ENCODE measurements at places on chromosomes 11 and 22.

DNA sequence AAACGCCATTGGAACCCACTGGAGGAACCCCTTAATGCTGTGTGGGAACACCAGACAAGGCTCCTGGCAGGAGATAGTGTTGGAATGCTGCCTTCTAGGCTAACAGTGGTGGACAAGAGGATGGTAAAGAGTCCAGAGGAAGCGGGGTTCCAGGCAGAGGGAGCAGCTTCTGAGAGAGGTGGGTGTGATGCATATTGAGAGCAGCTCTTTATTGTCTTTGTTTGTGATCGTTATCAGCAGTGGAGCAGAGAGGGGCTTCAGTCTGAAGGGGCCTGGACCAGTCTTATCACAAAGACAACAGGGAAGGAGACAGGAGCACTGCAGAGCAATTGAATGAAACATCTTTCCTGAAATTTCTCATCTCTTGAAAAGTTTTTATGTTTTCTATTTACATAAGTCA lies 106.8 kb upstream of the PLET1 start:
- DNase-seq, result no peak

- no peak for DNase-seq
Observed at GRCh38 chr11:114090225-114090910, 30.9 kb downstream of the ZBTB16 start.

DNA sequence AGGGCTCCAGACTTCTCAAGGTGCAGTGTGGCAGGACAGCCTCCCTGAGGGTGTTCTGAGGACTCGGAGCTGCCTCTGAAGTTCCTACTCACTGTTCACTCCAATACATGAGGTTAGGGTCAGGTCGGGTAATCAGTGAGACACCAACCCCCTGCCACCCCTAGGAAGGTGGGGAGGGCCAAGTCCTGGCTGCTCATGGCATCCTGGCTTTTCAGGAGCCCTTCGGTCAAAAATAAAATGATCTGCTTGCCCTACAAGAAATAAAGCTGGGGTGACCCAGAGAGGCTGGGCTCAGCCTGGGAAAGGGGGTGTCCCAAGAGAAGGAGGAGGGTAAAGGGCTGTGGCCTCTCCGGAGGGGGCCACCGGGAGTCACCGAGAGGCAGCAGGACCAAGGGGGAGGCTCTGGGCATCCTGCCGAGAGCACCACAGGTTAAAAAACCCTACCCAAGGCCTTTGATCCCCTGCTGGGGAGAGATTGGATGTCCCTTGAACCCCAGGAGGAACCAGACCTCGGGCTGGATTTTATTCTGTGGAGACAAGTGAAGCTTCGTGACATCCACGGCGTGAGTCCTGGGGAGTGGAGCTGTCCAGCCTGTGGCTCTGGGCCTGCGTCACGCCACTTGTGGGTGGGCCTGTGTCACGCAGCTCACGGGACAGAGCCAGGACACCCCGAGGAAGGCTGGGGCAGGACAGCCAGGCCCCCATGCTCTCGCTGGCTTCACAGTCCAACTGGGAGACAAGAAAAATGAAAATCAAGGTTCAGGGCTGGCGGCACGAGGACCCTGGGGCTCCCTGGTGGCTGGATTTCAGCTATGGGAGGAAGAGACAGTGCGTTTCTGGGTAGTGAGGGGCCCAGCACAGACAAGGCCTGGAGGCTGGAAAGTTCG lies 102.2 kb upstream of the FGF3 start:
- DNase-seq, result no peak

DNA sequence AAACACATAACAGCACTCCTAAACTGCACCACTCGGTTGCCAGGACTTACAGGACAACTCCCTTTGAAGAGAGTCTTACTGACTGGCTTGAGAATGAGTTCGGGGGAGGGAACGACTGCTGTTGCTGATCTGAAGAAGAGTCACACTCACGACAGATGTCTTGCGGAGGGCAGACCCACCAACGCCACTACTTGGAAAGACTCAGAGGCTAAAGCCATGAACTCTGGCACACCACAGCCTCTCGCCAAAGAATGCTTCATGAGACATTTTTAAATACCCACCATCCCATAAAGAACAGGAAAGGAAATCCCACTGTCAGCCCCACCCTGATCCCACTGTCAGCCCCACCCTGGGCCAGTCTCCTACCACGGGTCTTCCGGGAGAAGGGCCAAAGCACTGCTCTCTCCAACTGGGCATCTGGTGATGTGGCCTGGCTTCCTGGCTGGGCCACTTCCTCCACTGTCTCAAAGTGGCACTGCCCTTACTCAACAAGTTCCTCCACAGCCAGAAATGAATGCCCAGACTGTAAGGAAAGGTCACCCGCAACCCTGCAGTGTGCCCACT lies 73.6 kb downstream of the MICAL3 start:
- no peak for DNase-seq

- DNase-seq, result no peak
Observed at GRCh38 chr11:3865388-3866193, 10.1 kb downstream of the STIM1 start.

DNA sequence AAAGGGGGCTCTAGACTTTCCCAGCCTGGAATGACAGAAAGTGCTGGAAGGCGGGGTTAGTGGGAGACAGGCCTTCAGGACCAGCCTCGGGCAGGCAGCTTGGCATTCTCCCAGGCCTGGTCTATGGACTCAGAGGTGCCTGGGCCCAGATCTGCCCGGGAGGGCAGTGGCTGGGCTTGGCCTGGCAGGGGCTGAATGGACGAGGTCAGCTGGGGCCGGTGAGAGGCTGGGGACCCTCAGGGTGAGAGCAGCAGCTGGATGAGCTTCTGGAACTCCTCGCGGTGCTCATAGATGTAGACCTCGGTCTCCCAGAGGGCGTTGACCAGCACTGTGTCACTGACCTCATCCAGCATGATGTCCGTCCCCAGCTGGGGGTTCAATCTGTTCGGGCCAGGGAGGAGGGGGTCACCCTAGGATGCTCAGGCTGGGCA lies 1.5 kb upstream of the BAIAP2L2 start:
- no peak for DNase-seq

GRCh38 chr11:34836958-34837856 lies 79.0 kb downstream of the APIP start:
- DNase-seq, result no peak

GRCh38 chr11:114399490-114400215 lies 658 bp downstream of the C11orf71 start:
- no peak for DNase-seq

GRCh38 chr11:20647976-20648565 lies 21.3 kb upstream of the NELL1 start:
- DNase-seq, result no peak

Measured in stimulated activated CD8-positive, alpha-beta memory T cell treated with anti-CD3 and anti-CD28 coated beads, Interleukin-4, amount 100 ng/mL, for 1 hour (primary cell).